ENCODE measurements at places on chromosomes 2 and 18.
A peak's percentile ranks its signal among the peaks of the same experiment; 100 is the strongest.

DNA sequence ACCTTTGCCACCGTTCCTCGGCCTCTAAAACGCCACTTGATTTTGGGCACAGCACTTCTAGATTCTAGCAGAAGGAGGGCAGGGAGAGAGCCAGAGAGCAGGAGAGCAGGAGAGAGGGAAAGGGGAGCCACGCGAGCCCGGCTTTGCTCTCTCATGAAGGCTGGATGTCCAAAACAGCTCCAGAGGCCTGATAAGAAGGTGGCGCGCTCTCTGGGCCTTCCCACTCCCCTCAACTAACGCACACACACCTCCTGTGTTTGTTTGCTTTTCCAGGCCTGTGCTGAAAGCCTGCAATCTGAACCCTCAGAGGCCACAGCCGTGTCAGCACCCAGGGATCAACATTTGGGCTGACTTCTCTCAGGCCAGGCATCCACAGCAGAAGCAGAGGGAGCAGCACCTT is 184.8 kb upstream of the SOX11 start:
- DNase-seq, result no peak

- DNase-seq, result no peak
Observed at GRCh38 chr2:69477627-69478026, 40.4 kb upstream of the NFU1 start.

- DNase-seq, result no peak
Observed at GRCh38 chr2:67802291-67802690, 260.5 kb downstream of the C1D start.

DNA sequence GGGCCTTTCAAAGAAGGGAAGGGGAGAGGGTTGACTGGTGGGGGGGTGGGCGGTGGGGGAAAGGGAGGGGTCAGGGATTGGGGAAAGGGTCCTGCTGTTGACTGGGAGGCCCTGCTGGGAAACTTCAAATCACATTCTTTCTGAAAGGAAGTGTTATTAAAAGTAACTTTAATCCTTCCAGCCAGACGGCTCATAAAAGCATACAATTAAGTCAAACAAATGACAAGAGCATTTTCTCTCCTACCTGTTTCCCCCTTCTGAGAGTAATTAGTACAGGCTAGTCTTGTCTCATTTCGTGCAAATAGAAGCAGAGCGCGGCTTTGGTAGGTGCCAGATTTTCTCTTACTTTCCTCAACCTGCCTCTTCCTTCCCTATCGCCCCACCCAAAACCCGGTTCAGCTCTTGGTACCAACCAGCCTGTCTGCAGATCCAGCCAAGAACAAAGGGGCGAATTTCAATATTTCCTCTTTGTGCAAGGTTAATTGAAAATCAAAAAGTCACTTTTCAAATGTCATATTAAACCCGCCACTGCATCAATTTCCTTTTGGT is 2112.6 kb upstream of the PIK3C3 start:
- peak; percentile 1 for DNase-seq

- no peak for DNase-seq
Observed at GRCh38 chr18:78975292-78975691, 4.3 kb upstream of the SALL3 start.

DNA sequence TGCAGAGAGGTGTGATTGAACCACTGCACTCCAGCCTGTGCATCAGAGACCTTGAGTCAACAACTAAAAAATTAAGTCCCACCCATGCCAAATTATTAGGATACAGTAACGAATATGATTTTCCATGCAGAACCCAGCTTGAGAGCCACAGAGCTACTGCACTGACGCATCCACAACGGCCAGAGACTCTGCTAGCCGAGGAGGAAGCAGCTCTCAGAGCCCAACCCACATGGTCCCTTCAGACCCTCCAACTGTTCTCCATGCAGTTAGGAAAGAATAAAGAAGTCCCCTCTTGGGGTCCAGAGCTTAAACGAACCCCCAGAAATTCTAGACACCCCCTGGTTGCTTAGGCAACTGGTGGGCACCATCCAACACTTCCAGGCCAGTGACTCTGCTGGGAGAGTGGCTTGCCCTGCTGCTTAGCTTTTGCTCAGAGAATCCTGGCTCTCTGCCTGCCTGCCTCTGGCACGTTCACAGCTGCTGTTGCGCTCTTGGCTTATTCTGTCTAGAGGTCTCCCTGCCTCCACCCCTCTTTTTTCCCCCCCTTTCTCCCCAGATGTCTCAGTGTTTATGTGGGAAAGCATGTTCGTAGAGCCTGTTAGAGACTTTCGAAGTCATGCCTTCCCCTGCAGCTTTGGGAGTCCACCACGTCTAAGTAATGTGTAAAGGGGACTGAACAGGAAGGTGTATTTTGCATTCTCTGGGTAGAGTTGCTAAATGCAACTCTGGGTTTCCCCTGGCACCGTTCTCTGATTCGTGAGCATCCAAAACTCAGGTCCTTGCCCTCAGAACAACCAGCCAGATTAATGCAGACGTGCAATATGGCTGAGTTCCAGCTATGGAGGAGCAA is 26.0 kb upstream of the SP3 start:
- no peak for DNase-seq

DNA sequence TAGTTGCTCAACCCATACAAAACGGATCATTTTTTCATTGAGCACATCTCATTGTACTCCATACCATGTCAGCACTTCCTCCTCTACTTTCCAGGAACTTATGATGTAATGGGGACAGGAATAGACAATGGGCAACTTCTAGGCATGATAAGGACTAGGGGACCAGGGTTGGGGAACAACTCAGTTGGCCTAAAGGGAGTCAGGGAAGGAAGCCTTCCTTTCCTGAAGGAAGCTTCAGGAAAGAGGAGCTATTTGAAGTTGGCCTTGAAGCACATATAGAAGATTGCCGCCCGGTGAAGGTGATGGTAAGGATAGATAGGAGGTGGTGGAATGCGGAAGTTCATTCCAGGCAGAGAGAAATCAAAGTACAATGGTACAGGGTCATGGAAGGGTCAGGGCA is 283.9 kb downstream of the SLC8A1 start:
- no peak for DNase-seq

GRCh38 chr18:75474332-75474731 is 46.8 kb upstream of the SMIM21 start:
- DNase-seq, result no peak

- no peak for DNase-seq
Observed at GRCh38 chr2:86305915-86306254, 31.5 kb downstream of the REEP1 start.

DNA sequence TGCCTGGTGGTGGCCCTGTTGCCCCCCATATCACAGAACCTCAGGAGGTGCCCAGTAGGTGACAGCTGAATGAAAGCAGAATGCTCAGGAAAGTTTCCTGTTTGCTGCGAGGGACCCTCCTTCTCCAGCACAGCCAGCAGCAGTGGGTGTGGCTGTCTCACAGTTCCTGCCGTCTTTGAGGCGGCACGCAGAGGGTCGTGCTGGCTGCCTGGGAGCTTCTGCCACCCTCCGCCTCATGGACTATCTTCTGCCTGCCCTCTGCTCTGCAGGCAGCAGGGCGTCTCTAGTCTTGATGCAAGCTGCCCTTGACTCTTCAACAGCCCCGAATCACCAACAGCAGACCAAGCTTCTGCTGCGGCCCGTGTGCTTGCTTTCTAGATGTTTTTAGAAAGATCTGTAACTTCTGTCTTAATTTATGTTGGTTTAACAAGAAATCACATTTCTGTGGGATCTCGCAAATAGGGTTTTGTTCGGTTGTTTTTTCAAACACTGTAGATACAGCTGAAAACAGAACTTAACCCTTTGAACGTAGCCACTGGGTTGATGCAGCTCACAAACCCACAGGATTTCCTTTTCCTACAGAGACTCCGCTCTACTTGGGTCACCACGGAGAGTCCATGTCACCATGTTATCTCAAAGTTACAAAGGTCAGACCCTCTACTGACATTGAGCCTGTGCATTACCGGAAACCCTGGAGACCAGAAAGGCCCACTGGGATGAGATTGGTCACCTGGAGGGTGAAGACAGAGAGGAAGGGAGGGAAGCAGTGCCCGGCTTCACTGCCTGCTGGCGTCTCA is 144.9 kb downstream of the ACOXL start:
- DNase-seq, result no peak

DNA sequence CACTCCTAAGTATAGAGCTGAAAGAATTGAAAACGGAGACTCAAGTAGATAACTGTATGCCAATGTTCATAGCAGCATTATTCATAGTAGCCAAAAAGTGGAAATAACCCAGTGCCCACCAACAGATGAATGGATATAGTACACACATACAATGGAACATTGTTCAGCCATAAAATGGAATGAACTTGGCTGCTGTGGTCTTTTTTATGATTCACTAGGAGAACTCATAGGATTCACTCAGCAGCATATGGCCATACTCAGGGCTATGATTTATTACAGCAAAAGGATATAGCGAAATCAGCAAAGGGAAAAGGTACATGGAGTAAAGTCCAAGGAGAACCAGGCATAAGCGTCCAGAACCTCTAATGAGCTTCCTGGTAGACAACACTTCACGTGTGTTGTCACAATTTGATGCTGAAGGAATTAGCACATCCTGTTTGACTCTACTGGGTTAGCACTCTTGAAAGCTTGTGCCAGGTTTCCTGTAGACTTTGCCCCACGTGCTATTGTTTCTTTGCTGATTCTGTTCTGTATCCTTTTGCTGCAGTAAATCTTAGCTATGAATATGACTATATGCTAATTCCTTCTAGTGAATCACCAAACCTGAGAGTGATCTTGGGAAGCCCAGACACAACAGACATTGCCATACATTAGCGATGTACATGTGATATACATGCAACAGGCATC is 15.7 kb downstream of the SPC25 start:
- no peak for DNase-seq

- DNase-seq, result no peak
Observed at GRCh38 chr2:168233166-168233565, 14.2 kb downstream of the STK39 start.

DNA sequence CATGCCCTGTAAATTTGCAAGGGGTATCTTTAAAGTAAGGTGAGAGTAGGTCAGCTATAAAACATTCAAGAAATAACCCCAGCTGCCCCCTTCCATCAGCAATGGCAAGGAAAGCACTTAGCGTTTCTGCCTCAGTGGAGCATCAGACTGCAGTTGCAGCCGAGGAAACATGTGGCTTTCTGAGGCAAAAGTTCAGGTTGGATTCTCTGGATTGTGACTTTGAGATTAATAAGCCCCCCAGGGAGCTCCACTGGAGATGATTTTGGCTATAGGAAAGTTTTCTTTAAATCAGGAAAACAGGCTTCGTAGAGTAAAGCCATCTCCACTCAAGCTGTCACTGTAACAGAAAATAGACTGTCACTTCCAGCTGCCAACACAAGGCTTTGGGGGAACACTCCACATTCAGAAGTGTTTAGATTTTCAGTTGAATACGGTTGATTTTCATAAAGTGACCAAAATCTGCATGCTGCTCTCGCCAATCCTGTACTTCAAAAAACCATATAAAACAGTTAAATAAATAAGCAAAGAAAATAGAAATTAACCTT is 15.3 kb upstream of the RIT2 start:
- DNase-seq, result no peak

GRCh38 chr2:217445723-217446122 is 557.1 kb downstream of the TNS1 start:
- DNase-seq, result no peak

GRCh38 chr18:40249390-40250080 is 1705.5 kb upstream of the PIK3C3 start:
- no peak for DNase-seq

- DNase-seq, result no peak
Observed at GRCh38 chr18:51751901-51752300, 554.4 kb upstream of the MEX3C start.

Data from NCI-H1436 treated with DMSO at 0.1 percent for 48 hours (cell line).